ENCODE measurements at places on chromosomes 12 and 14. TPM values are rescaled to one million over a fixed set of nuclear protein-coding genes. Genes with fewer than 3 reads are reported as not detected.

The AKAP6 gene
- 4.2 TPM for total RNA-seq

The LTB4R2 gene
- 168 TPM for total RNA-seq

The WNT1 gene
- not detected for total RNA-seq

The DENND5B gene
- total RNA-seq: 5.8 TPM

The EFS gene
- total RNA-seq: 65.3 TPM

The PPP4R4 gene
- total RNA-seq: 1.2 TPM

The FOXN3 gene
- 272 TPM for total RNA-seq

The BIN2 gene
- total RNA-seq: 1.7 TPM

The ARHGEF40 gene
- 14.4 TPM for total RNA-seq

The DNAJC22 gene
- total RNA-seq: 2.2 TPM

The NTN4 gene
- 18.7 TPM for total RNA-seq

DNA sequence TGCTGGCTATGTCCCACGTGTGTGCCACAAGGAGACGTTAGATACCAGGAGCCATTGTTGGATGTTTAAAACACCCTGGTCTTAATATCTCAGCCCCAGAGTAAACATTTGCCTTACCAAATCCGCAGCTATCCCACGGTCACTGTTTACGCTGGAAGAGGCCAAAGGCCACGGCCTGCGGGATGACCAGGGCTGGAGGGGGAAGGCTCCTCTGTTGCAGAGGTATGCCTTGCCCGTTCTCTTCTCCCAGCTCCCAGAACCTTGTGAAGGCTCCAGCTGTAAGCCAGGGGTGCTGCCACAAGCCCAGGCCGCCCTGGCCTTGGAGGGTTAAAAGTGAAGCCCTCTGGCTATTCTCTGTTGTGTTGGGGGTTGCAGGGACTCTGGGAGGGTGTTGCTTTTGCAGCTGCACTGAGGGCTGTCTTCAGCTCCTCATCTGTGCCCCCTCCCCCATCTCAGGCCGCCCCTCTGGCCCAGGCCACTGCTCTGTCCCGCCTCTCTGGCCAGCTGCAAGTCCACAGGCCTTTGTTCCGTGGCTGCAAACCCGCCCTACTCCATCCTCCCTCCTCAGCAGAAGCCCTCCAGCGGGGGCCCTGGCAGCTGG lies 2.5 kb downstream of the PLEKHG3 start:
- peak; percentile 64 for DNase-seq
- H3K27me3 ChIP-seq: no peaks in the 10 kb centered on the region
- H3K4me1 ChIP-seq: peaks cover 88% of the 10 kb centered on the region
- H3K27ac ChIP-seq: peak overlapping the region; percentile 93

- DNase-seq: no peak
- peaks cover 10% of the 10 kb centered on the region for H3K4me1 ChIP-seq
Measured at GRCh38 chr12:113850309-113851056, 115.6 kb downstream of the RBM19 start.

- no peak overlapping the region for H3K27ac ChIP-seq
- DNase-seq: no peak
- no peak overlapping the region for H3K4me3 ChIP-seq
- H3K4me1 ChIP-seq: peaks cover 26% of the 10 kb centered on the region
- H3K27me3 ChIP-seq: no peaks in the 10 kb centered on the region
Measured at GRCh38 chr14:101961746-101962502, 2.4 kb upstream of the DYNC1H1 start.

DNA sequence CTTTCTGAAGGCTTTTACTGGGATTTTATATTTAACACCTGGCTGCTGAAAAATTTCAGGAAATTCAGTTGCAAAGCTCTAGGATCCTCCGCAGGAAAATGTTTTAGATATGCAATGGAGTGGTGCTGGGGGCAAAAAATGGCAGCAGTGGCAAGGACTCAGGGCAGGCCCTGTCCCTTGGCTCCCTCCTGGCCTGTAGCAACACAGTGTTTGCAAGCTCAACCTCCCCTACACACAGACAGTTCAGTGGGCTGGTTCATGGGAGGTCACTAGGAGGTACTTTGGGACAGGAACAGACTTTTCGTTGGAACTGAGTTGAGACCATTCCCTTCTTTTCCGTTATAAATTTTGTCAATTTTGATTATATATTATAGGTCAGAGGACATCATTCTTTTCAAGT lies 270.4 kb downstream of the ADAMTS20 start:
- H3K4me1 ChIP-seq: no peaks in the 10 kb centered on the region
- no peaks in the 10 kb centered on the region for H3K27me3 ChIP-seq
- H3K4me3 ChIP-seq: no peak overlapping the region

GRCh38 chr12:20549108-20549719 lies 145.9 kb upstream of the SLCO1C1 start:
- no peaks in the 10 kb centered on the region for H3K36me3 ChIP-seq
- no peak overlapping the region for H3K4me3 ChIP-seq

- H3K4me1 ChIP-seq: peaks cover 27% of the 10 kb centered on the region
- no peak for DNase-seq
- no peak overlapping the region for H3K27ac ChIP-seq
Measured at GRCh38 chr12:132437252-132437932, 52.6 kb upstream of the FBRSL1 start.

GRCh38 chr14:89121968-89122620 lies 294.9 kb downstream of the FOXN3 start:
- no peaks in the 10 kb centered on the region for H3K36me3 ChIP-seq
- H3K4me1 ChIP-seq: no peaks in the 10 kb centered on the region
- peaks cover 8% of the 10 kb centered on the region for H3K27me3 ChIP-seq
- H3K4me3 ChIP-seq: no peak overlapping the region
- no peak for DNase-seq
- H3K27ac ChIP-seq: no peak overlapping the region

DNA sequence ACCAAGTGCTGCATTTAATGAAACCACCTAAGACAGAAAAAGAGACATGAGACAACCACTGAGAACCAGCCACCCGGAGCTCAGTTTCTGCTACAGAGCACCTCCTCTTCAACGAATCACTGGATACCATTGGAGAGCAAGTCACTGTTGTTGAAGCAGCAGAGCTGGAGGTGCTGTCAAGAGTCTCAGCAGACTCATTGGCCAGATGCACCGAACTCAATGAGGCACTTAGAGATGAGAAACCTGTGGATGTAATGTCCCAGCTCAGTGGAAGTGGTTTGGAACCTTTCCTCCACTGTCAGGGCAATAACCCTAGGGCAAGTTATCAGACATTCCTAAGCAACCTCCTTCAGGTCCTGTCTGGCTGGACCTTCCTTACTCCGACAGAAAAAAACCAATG lies 13.1 kb downstream of the NPC2 start:
- no peak for DNase-seq
- H3K27ac ChIP-seq: no peak overlapping the region
- H3K4me3 ChIP-seq: no peak overlapping the region
- H3K4me1 ChIP-seq: no peaks in the 10 kb centered on the region
- H3K27me3 ChIP-seq: no peaks in the 10 kb centered on the region

- H3K4me3 ChIP-seq: peak overlapping the region; percentile 63
- DNase-seq: no peak
- H3K36me3 ChIP-seq: no peaks in the 10 kb centered on the region
- H3K27me3 ChIP-seq: no peaks in the 10 kb centered on the region
- peak overlapping the region; percentile 74 for H3K27ac ChIP-seq
- peaks cover 24% of the 10 kb centered on the region for H3K4me1 ChIP-seq
Measured at GRCh38 chr12:55737581-55738122, 5.3 kb upstream of the GDF11 start.

DNA sequence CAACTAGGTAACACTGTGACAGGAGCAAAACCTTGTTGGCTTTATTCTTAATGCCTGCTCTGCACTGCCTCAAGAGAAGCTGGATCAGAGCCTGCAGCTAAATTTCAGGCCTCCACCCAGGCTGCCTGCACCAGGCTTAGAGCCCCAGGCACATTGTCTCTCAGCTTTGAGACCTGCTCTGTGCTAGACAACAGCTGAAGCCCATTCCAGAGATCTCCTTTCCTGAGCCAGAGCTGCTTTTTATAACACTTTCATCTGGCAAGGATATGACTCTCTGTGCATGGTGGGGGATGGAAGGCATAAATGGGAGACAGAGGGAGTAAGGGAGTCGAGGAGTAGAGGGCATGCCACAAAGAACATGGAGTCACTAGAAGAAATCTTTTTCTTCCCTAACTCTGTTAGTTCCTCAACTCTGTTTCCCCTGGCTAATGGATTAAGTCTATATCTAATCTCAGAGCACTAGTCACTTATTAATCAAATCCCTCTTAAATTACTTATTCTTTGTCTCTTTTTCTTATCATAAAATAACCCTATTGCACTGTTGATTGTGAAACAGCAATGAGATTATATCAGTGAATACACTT lies 27.1 kb upstream of the LUM start:
- H3K27me3 ChIP-seq: no peaks in the 10 kb centered on the region
- no peak overlapping the region for H3K4me3 ChIP-seq
- H3K4me1 ChIP-seq: peaks cover 16% of the 10 kb centered on the region

DNA sequence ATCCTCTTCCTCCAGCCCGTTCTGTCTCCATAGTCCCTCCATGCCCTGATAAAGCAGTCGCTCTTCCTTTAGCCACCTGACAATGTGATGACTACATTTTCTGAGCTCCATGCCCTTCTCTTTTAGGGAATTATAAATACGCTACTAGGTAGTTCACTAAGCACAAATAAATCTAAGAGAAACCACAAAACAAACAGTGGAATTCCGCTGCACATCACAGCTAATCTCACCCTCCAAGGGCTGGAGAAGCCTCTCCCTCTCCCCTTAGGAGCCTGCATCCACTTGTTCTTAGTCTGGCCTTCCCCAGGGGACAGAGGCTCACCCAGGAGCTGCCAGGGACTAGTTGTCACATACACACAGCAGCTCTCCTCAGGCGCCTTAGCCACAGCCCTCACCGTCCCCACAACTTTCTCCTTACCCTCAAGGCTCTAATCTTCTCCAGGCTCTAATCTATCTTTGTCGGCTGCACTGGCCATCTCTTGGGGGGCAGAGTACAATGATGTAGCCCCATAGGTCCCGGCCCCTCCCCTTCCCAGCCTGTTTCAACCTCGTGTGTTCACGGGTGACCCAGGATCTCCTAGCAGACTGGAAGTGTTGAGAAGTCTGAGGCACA lies 55.9 kb upstream of the GPR68 start:
- H3K27ac ChIP-seq: no peak overlapping the region
- no peaks in the 10 kb centered on the region for H3K27me3 ChIP-seq
- no peaks in the 10 kb centered on the region for H3K4me1 ChIP-seq
- DNase-seq: no peak

DNA sequence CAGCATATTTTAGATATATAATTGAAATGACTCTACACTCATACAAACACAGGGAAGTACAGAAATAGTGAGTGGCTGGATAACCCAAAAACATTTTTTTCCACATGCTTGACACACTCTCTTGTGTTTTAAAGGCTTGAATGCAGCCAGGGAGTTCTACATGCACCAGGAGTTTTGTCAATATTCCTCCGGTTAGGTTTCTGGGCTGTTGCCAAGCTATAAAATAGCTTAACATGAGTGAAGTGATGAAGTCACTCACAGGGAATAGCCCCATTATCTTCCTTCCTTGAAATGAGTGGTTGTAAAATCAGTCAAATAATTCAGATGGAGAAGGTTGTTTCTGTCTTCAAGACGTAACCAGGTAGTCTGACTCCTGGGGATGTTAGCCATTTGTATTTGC lies 582.7 kb downstream of the SLC6A15 start:
- no peaks in the 10 kb centered on the region for H3K27me3 ChIP-seq
- H3K4me3 ChIP-seq: no peak overlapping the region
- DNase-seq: no peak
- no peaks in the 10 kb centered on the region for H3K36me3 ChIP-seq
- no peaks in the 10 kb centered on the region for H3K4me1 ChIP-seq

DNA sequence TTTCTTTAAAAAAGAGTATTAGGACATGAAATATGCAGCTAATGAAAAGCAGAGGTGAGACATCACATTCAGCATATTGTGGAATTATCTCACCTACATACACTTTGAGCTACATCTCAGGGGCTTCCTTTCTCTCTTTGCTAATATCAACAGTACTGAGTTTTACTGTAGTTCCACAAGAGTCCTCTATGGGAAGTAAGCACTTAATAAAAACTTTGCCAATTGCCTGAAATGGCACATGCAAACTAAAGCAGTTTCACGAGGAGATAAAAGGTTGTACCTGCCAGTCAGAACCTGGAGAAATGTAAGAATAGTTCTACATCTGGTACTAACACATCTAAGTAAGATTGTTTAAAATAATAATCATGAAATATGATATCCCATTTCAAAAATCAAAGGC lies 73.5 kb upstream of the GPHB5 start:
- peaks cover 28% of the 10 kb centered on the region for H3K36me3 ChIP-seq
- DNase-seq: no peak
- no peaks in the 10 kb centered on the region for H3K27me3 ChIP-seq
- no peak overlapping the region for H3K4me3 ChIP-seq
- no peaks in the 10 kb centered on the region for H3K4me1 ChIP-seq
- H3K27ac ChIP-seq: no peak overlapping the region

All from suprapubic skin (tissue), 4 donors.